ENCODE measurements at places on chromosomes 6 and 20.

DNA sequence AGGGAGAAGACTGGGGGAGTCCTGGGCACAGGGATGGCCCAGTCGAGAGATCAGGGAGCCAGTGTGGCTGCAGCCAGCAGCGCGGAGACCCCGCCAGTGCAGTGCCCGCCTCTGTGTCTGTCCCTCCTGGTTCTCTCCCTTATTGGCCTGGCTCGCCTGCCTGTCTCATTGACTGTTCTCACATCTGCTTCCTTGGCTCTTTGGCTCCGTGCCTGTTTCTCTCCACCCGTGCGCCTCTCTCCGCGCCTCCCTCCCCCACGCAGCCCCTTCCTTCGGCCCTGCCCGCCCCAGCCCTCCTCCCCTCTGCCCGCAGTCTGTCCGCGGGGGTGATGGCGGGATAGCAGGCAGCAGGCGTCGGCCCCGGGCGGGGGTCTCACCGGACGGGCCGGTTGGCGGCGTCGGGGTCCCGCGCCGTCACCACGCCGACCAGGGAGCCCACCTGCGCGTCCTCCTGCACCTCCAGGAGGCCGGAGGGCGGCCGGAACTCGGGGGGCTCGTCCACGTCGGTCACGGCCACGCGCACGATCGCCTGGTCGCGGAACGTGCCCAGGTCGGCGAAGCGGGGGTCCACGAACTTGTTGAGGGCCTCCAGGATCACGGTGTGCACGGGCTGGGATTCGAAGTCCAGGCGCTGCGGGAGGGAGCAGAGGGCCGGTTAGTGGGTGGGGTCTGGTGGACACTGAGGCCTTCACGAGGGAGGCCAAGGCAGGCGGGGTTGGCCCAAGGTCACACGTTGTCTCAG is 92.0 kb downstream of the CD40 start:
- DNase-seq, result no peak

GRCh38 chr6:150301846-150302519 is 66.8 kb upstream of the IYD start:
- DNase-seq, result no peak

GRCh38 chr6:89008001-89008814 is 44.8 kb upstream of the RNGTT start:
- DNase-seq, result no peak

- no peak for DNase-seq
Observed at GRCh38 chr6:170485159-170485558, 67.9 kb downstream of the PSMB1 start.

GRCh38 chr6:168029459-168030217 is 32.2 kb downstream of the KIF25 start:
- DNase-seq, result no peak
